Stimulated activated naive CD4-positive, alpha-beta T cell treated with Interleukin-2 at 50 U/mL for 16 hours (primary cell): ENCODE measurements at places on chromosomes 13 and 19.
A peak's percentile ranks its signal among the peaks of the same experiment; 100 is the strongest.

DNA sequence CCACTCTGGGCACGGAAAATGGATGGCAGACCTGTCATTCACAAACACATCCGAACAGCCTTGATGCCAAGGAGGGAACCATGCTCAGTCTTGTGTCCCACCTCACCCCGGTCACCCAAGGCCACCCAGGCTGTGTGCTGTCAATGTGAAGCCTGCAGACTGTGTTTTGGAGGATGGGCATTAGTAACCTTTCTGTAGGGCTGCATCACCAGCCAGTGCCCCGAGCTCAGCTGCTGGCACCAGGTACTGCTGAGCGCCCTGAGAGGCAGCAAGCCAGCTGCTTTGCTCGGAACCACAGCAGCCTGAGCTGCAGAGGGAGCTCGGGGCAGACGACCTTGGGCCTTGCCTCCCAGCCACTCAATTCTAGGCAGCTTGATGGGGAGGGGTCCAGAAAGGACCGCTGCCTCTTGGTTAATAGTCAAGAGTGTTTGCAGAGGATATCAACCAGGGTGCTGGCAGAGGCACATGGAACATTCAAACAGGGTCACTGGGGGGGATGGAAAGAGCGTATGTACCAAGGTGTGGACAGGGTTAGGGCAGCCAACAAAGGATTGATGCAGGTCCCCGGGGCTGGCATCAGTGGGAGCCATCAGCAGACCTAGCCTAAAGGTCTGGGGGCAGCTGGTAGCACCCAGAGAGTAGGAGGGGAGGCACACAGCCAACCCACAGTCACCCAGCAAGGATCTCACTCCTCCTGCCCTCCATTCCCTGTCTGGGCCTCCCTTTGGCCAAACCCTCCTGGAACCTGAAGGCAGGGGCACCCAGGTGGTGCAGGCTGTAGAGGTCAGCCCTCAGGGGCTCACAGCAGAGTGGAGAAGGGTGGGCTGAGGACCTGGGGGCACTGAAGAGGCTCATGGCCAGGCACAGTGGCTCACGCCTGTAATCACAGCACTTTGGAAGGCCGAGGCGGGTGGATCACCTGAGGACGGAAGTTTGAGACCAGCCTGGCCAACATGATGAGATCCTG is 8.1 kb downstream of the VSTM2B start:
- no peak for DNase-seq

DNA sequence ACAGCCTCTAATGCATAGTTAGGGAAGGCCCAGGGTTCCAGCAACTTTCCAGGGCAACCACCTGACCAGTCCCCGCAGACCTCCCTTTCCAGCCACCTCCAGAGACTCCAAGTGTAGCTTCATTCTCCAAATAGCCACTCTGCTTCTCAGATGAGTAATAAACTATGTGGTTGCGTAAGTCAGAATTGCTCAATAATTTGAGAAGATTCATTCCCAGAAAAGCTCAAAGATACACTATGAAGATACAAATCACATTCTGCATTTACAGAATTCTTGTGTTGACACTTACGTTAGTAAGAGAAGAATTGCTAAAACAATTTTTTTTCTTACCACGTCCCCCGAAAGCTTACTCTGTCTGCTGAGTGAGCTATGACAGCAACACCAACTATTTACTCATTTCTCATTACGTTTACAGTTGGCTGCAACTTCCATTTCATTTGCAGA is 8.2 kb upstream of the LATS2 start:
- no peak for DNase-seq

- DNase-seq = no peak
Measured at GRCh38 chr13:20561741-20562140, 5.2 kb upstream of the IFT88 start.

DNA sequence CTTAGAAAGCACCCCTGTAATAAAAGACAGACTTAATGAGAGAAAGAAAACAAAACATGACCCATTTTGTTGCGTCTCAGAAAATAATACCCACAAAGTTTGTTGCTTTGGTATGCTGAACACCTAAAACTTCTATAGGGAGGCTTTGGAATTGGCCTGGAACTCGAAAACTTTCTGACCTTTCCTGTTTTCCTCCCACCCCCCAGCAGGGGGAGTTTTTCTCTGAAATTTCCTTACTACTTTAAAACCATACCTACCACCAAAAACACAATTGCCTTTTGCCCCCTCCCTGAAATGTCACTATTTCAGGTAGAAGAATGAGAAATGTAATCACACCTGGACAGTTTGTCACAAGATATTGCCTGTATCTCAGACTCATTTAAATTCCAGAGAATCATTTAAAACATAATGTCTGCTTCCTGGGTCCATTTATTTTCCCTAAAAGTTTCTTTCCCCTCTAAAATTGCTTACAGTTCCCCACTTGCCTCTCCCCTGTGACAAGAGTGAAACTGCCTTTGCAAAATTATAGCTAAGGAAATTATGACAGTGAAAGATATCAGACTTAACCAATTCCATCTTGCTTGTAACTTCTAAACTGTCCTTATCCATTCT is 2700.2 kb downstream of the PCDH9 start:
- DNase-seq = no peak

DNA sequence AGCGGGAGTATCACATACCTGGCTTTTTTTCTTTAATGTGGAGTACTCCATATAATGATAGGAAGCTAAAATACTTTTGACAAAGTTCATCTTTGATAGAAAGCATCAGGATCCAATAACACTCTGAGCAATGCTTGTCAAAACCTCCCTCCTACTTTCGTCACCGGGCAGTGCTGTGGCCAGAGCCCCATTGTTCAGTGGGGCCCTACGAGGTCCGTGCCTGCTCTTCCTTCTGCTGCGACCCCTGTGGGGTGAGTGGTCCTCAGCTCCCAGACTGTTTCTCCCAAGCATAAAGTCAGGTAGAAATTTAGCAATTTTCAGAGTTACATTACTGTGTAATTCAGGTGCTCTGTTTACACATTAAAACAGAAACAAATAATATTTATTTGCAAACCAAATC is 51.2 kb downstream of the ANKRD10 start:
- no peak for DNase-seq

DNA sequence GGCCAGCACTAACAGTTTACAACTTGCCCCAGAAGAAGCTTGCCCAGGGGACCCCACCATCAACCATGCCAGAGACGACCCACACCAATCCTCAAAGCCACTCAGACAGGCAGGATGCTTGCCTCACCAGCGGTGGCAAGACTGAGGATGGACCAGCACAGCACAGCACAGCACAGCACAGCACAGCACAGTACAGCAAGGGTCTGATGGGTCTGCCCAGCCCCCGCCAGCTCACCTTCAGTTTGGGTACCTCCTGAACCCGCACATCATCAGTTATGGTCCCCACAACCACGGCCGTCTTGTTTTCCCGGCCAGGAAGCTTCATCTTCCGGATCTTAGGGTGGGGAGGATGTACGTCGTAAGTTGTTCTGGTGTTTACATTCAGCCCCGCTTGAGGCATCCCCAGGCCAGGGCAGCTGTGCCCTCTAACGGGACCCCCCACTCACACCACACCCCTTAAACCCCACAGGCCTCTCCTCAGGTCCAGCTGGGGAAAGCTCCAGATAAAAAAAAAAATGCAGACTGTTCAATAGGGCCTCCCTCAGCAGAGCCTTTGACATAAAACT is 1.7 kb upstream of the FAM83E start:
- no peak for DNase-seq

DNA sequence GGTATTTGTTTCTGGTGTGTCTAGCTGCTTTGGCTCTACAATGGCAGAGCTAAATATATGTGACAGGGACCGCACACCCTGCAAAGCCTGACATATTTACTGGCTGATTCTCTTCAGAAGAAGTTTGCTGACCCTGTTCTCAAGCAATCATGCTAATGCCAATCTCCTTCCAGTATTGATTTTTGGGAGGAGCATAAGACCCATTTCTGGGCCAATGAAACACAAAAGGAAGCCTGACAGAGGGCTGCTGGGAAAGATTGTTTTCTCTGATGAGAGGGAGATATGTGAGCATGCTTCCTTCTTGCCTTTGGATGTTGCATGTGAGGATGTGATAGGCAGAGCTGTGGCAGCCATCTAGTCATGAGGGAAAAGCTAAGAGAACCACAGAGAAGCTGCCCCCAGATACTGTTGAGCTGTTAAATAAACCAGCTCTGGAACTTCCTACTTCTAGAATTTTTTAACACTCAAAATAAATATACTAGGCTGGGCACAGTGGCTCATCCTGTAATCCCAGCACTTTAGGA is 31.4 kb upstream of the TPTE2 start:
- DNase-seq = no peak

DNA sequence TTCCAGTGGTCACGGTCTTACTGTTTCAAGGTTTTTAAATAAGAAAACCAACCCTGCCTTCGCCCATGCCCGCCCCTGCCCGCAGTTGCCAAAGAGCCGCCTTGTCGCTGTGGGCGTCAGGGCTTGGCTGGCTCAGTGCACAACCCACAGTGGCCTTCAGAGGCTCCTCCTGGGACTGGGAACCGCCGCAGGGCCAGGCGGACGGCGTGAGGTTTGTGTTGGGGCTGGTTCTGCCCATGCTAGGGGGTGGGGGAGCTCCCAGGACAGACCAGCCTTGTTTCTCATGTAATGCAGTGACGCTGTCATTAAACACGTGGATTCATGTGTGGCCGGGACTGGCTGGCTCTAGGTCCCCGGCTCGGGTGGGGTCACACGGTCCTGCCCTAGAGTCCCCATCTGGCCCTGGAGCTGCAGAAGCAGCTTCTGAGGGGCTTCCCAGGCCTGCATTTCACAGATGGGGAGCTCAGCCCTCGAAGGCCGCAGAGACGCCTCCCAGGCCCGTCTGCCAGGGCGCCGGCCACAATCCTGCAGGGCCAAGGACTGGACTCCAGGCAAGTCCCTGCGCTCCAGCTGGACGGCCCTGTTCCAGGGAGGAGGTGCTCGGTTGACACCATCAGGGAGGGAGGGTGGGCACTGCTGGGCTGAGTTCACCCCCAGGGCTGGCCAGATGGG is 2.4 kb upstream of the TEKTIP1 start:
- DNase-seq = no peak

DNA sequence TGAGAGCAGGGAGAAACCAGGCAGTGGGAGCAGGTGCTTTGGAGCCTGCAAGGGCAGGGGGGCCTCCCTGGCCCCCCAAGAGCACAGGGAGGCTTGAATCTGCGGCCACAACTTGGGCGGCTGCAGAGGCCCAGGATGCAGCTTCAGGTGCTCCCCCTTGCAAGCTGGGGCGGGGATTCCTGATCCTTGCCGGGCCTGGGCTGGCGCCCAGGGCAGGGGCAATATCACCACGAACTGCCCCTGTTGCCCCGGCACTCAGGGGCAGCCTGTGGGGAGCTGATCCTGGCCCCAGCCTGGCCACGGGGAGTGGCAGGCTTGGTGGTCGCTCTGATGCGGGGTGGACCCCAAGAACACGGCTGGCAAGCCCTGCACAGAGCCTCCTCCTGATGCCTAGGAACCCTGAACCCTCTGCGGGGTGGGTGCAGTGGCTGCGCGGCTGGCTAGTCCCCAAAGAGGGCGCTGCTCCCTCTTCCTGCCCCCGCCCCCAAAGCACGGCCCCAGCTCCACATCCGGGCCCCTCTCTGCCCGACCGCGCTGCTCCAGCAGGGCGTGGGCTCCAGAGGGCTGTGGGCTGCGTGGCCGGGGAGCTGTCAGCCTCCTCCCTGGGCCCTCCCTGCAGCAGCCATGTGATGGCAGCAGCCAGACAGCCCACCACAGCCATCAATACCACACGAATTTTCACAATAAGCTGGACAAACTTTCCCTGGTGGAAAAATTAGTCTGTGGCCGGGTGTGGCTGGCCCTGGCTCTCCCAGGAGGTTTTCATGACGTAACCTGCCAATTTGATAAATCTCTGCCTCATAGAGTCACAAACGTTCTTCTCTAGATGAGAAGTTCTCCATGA is 21.0 kb downstream of the TNFSF9 start:
- DNase-seq = peak; percentile 20

GRCh38 chr13:45393941-45394570 is 24.1 kb downstream of the SLC25A30 start:
- no peak for DNase-seq

GRCh38 chr19:11203194-11204075 is 6.1 kb upstream of the KANK2 start:
- DNase-seq = peak; percentile 23

GRCh38 chr19:30784850-30785457 is 412.8 kb downstream of the ZNF536 start:
- peak; percentile 27 for DNase-seq

DNA sequence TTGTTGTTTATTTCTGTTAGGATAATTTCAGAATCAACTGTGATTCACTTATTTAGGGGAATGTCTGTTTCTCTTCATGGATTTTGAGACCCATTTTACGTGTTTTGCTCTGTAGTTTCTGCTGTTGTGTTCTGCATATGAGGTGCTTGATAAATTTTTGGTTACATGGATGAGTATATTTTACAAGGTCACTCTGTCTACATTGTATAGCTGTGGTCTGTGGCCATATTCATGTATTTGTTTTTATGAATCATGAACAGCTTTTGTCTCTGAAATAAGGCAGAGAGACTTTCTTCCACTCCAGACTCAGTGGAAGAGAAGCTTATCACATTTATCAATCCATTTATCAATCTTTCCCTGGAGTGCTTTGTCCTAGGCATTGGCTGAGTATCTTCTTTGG is 56.6 kb downstream of the PDS5B start:
- DNase-seq = no peak

- no peak for DNase-seq
Measured at GRCh38 chr19:5645409-5645808, 22.5 kb downstream of the SAFB start.

DNA sequence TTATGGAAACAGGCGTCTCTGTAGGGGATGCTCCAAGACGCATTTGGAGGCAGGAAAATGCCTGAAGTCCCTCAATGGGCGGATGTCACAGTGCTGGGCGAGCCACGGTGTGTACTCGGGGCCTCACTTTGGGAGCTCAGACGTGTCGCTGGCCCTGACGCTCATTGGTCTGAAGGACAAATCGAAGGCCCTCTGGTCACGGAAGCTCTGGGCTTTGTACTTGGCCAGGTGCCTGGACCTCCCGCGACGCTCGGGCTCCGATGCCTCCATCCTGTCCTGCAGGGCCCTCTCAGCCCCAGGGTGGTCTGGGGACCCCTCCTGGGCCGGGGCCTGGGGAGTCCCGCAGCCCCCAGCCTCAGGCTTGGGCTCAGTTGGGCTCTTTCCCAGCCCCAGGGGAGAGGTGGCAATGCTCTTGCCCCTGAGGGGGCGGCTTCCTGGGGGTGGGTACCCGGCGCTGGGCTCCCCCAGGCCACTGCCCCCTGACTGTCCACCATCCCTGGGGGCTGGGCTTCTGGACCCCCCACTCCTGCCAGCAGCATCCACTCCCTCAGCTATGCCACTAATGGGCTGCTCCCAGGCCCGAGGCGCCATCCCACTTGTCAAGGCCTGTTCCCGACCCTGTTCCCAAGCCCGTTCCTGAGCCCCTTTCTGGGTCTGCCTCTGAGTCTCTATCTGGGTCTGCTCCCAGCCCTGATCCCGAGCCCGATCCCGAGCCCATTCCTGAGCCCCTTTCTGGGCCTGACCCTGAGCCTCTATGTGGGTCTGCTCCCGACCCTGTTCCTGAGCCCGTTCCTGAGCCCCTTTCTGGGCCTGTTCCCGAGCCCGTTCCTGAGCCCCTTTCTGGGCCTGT is 39.5 kb upstream of the GRTP1 start:
- no peak for DNase-seq

- DNase-seq = no peak
Measured at GRCh38 chr19:2867025-2867991, at the start of gene ZNF556. ZNF556 (plus strand) TSS chr19:2867335; CDS start chr19:2867422, 87 bp downstream.
